ENCODE measurements at places on chromosomes 13 and 19.

- DNase-seq: no peak
Measured at GRCh38 chr13:48827709-48828108, 148.0 kb upstream of the FNDC3A start.

DNA sequence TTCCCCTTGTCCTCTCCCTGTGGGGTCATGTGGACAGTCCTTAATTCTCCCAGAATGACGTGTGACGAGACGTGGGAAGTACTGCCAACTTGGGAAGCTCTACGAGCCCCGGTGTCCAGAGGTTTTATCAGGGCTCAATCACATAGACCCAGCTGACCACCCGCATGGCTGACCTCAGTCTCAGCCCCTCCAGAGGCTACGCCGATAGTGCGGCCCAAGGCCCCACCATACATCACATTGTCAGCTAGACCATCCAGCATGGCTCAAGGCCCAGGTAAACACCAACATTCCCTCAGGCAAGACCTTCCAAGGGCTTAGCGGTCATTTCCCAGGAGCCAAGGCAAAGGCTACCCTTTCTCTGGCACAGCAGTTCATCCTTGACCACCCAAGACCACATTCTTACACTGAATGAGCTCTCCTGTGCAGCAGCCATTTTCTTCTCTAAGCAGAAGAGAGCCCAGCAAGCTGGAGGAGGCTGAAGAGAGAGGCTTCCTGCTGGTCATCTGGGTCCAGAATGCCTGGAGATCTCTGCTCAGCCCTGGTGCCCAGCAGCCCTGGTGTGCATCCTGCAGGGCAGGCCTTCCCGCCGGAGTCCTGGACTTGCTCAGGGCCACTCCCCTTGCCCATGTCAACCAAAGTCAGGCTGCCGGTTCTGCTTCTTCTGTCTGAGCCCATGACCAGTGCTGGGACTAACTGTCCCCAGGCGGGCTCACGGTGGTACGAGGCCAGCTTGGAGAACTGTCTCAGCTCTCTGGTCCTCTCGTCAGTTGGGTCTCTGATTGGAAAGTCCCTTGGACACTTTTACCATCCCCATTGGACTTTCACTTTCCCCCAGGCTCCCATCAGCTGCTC is 7.9 kb upstream of the F10 start:
- DNase-seq: peak; percentile 2

DNA sequence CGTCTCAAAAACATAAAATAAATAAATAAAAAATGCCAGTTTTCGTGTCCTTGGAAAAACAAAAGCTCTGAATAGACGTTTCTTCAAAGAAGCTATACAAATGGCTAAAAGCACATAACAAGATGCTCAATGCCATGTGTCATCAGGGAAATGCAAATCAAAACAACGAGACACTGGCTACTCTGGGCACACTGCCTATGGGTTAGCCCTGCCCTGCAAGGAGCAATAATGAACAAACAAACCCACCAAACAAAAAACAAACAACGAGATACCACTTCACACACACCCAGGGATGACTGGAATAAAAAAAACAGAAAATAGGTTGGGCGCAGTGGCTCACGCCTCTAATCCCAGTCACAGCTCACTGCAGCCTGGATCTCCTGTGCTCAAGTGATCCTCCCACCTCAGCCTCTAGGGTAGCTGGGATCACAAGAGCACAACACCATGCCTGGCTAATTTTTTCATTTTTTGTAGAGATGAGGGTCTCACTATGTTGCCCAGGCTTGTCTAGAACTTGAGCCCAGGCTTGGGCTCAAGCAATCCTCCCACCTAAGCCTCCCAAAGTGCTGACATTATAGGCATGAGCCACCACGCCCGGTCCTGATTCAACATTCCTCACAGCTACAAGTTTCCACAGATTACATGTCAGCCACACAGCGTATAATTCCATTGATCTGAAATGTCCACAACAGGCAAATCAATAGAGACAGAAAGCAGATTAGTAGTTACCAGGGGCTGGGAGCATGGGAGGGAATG is 15.5 kb upstream of the ISYNA1 start:
- DNase-seq: no peak

- DNase-seq: no peak
Measured at GRCh38 chr13:113024466-113024865, 55.5 kb downstream of the MCF2L start.

DNA sequence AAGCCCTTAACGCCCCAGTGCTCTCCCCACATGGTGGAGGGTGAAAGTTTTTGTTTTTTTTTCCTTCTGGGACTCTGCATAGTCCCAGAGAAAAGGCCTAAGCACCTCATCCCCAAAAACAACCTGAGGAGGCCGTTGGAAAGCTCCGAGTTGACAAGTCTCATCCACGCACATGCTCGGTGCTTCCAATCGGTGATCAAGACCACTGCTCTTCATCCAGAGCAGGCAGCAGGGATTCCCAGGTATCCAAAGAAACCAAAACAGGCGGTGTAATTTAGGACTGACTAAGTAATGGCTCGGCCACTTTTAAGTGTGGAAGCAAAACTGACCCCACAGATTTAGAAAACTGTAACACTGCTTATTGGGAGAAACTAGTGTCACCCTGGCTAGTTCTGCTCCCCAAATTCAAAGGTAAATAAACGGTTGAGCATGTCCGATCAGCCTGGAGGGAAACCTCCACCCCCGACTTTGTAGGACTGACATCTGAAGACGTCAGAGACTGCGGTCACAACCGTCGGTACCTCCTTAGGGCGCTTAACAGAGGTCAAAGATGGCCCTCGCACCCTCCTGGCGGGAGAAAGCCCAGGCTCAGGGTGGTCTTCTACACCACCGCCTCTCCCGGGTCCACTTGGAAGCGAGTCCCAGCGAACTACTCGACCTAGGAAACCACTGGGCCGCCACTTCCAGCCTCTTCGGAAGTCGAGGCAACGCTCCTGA is 997 bp upstream of the ZNF446 start:
- no peak for DNase-seq

DNA sequence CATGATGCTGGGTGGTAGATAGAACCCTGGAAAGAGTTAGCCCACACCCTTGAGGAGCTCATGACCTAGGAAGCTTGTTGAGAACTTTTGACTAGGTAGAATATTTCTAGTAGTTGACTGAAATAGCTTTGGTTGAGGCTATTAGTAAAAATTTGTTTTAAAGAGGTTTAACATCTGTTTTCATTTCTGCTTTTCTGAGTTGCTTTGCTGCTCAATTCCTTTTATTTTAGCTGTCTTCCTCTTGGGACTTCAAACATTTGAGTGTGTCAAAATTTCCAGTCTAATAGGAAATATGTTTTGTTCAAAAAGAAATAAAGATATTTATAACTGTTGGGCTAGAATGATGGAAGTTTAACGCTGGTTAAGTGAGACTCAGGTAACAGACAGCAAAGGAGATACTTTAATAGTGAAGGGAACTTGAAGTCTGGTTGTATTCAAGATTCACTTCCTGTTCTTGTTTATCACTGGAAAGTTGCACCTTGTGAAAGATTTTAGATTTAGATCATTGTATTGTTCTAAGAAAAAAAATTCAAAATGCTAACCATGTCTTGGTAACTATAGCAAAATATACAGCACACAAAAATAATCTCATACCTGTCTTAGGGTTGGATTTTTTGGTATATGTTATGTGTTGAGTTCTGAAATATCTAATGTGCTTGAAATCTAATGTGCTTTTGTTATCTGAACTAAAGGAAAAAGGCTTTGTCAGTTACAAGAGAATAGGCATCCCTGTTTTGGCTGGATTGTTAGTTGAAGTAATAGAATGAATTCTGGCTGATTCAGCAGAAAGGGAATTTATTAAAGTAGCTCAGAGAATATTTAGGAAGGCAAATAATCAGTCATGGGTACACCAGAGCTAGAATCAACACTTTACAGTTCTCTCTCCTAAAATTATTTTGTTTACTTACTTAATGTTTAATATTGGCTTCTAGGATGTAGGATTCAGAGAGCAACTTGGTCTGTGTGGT is 24.4 kb upstream of the GPR18 start:
- DNase-seq: no peak

- DNase-seq: no peak
Measured at GRCh38 chr19:40139533-40140287, 49.0 kb upstream of the ZNF780A start.

- no peak for DNase-seq
Measured at GRCh38 chr19:53389571-53389970, 5.4 kb upstream of the ZNF765 start.

DNA sequence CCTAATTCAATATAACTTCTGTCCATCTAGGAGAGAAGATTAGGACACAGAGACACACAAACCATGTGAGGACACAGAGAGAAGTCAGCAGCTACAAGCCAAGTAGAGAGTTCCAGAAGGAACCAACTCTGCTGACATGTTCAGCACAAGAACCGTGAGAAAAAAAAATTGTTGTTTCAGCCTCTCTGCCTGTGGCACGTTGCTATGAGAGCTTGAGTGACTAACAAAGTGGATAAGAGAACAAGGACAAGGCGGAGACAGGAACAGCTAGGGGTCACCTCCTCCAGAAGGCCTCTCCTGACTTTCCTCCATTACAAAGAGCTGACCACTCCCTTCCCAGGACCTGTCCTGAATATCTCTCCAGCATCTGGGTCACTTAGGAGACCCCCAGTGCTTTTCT is 5.6 kb upstream of the SIGLEC12 start:
- no peak for DNase-seq

- DNase-seq: no peak
Measured at GRCh38 chr19:1990230-1991017, 25.1 kb downstream of the BTBD2 start.

DNA sequence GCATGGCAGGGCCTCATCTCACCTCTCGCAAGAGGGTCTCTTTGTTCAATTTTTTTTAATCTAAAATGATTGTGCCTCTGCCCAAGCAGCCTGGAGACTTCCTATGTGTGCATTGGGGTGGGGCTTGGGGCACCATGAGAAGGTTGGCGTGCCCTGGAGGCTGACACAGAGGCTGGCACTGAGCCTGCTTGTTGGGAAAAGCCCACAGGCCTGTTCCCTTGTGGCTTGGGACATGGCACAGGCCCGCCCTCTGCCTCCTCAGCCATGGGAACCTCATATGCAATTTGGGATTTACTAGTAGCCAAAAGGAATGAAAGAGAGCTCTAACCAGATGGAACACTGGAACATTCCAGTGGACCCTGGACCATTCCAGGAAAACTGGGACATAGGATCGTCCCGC is 8.0 kb downstream of the FXYD3 start:
- DNase-seq: no peak

- DNase-seq: peak; percentile 72
Measured at GRCh38 chr19:11581740-11582139, 4.3 kb upstream of the ACP5 start.

DNA sequence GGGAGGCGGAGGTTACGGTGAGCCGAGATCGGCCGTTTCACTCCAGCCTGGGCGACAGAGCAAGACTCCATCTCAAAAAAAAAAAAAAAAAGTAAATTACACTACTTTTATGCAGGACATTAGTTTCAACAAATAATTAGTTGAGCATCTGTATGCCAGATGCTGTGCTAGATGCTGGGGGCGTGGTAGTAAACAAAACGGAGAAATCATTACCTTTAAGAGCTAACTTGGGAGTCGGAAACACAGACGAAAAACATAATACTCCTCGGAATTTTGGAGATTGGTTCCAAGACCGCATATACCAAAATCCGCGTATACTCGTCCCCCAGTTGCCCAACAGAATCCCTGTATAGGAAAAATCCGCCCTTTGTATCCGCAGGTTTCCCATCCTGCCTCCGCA is 1.3 kb upstream of the DUS3L start:
- no peak for DNase-seq

DNA sequence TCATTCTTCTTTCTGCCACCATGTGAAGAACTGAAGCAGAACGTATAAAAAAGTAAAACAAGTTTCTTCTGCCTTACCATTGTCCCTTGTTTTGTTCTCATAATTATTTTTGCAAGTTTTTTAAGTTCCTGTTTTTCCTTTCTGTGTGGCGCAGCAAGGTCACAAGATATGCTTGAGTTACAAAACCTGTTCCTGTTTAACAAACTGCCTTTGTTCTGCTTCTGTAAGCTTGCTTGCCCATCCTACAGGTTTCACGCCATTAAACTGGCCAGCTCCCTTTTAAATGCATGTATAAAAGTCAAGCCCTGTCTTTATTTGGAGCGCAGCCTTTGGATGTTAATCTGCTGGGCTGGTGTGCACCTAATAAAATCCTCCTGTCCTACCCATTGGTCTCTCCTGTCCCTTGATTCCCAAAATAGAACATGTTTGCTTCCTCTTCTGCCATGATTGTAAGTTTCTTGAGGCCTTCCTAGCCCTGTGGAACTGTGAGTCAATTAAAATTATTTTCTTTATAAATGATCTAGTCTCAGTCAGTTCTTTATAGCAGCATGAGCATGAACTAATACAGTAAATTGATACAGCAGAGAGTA is 1115.4 kb downstream of the SLITRK1 start:
- no peak for DNase-seq

DNA sequence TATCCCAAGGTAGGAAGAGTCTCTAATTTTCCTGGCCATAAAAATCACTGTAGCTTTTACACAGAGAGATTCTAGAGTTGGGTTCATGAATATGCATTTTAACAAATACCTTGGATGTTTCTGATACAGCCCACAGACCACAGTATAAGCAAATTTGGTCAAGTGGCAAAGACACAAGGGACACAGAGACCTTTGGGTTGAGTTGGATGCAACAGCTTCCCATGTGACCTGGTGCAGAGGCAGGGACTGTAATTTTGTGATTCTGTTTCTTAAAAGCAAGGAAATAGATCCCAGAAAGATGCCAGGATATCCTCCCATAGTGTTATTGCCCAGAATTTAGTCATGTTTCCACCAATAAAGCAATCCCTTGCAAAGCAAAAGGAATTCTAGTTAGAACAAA is 27.0 kb downstream of the FPR3 start:
- no peak for DNase-seq

DNA sequence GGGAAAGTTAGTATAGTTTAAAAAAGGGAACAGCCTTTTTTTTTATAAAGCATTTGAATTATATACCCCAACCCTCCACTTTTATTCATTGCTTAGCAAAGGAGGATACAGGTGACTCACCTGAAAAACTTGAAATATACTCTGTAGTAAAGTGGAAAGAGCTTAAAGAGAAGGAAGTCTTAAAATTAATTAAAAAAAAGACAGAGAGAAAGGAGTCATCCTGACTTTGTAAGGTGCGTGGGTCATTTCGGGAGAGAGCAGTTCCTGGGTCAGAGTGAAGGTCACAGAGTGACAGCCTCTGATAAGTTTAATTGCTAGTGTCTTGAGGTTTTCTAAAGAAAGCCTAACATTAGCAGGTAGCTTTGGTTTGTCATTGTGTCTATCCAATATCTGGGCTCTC is 310.3 kb downstream of the KLF5 start:
- DNase-seq: no peak

- no peak for DNase-seq
Measured at GRCh38 chr19:16677055-16677454, 16.1 kb downstream of the TMEM38A start.

GRCh38 chr13:63864171-63864902 is 2448.7 kb upstream of the PCDH20 start:
- no peak for DNase-seq
